NCI-H460 (cell line): ENCODE measurements at places on chromosomes 1 and 21. TPM values are rescaled to one million over a fixed set of nuclear protein-coding genes. Genes with fewer than 3 reads are reported as not detected.

Gene SPRR2G
- total RNA-seq, result not detected in 2 replicates

Gene ATAD3C
- total RNA-seq, result 0.05 and 0.06 TPM in 2 replicates

Gene KRTAP12-4
- not detected in 2 replicates for total RNA-seq

Gene ADAM30
- not detected in 2 replicates for total RNA-seq

Gene TAL1
- total RNA-seq, result 0.12 TPM in 1 of 2 replicates, not detected in the other

Gene CDKN2C
- total RNA-seq, result 6.7 and 8.5 TPM in 2 replicates

Gene CASZ1
- 6.4 and 6.9 TPM in 2 replicates for total RNA-seq

Gene SELENBP1
- 24.6 and 28.9 TPM in 2 replicates for total RNA-seq

Gene MR1
- total RNA-seq, result 10.0 and 11.5 TPM in 2 replicates

Gene FAF1
- total RNA-seq, result 58.6 and 65.7 TPM in 2 replicates

Gene LRRC7
- total RNA-seq, result 0.20 and 0.40 TPM in 2 replicates

Gene TSPAN2
- 0.05 TPM in 1 of 2 replicates, not detected in the other for total RNA-seq

Gene F3
- 3.8 and 4.2 TPM in 2 replicates for total RNA-seq

Gene CELA3A
- total RNA-seq, result not detected in 2 replicates

Gene ADORA1
- total RNA-seq, result 0.17 TPM in 1 of 2 replicates, not detected in the other

Gene ST7L
- 20.5 and 22.3 TPM in 2 replicates for total RNA-seq

Gene CD5L
- total RNA-seq, result not detected in 2 replicates

Gene APCS
- not detected in 2 replicates for total RNA-seq

Gene CFHR3
- 3.6 and 5.0 TPM in 2 replicates for total RNA-seq

Gene MROH9
- total RNA-seq, result not detected in 2 replicates

Gene NEGR1
- 1.9 and 2.3 TPM in 2 replicates for total RNA-seq

Gene PDE9A
- 5.2 and 5.3 TPM in 2 replicates for total RNA-seq

Gene MCOLN3
- total RNA-seq, result 0.49 and 0.67 TPM in 2 replicates

Gene SPATA46
- not detected in 2 replicates for total RNA-seq

Gene TRIM63
- total RNA-seq, result not detected in 2 replicates

Gene GCSAML
- total RNA-seq, result not detected in 2 replicates

Gene AGL
- total RNA-seq, result 8.3 and 9.2 TPM in 2 replicates

Gene FCGR3A
- not detected in 2 replicates for total RNA-seq

Gene LAX1
- not detected in 2 replicates for total RNA-seq

Gene HCN3
- 1.4 and 1.6 TPM in 2 replicates for total RNA-seq

Gene LCE1C
- not detected in 2 replicates for total RNA-seq

Gene SH2D5
- 0.87 and 0.92 TPM in 2 replicates for total RNA-seq

Gene RNU1-1
- total RNA-seq, result under 0.01 TPM in 2 replicates

Gene CA6
- total RNA-seq, result not detected in 2 replicates

Gene IL20
- total RNA-seq, result not detected in 2 replicates

Gene NASP
- total RNA-seq, result 49.8 and 67.3 TPM in 2 replicates

Gene GBP6
- not detected in 2 replicates for total RNA-seq

Gene TESK2
- total RNA-seq, result 0.27 and 0.52 TPM in 2 replicates

Gene RNF207
- 12.4 and 12.9 TPM in 2 replicates for total RNA-seq

Gene SPAG17
- total RNA-seq, result not detected in 2 replicates

Gene SDHB
- total RNA-seq, result 233 and 251 TPM in 2 replicates

Gene GUCA2A
- total RNA-seq, result not detected in 2 replicates

Gene VWA1
- total RNA-seq, result 5.0 and 8.0 TPM in 2 replicates

Gene FALEC
- total RNA-seq, result not detected in 2 replicates

Gene IL24
- total RNA-seq, result not detected in 2 replicates

Gene NUDT4B
- total RNA-seq, result 27.7 and 40.6 TPM in 2 replicates

Gene VHLL
- not detected in 2 replicates for total RNA-seq

Gene NIBAN1
- total RNA-seq, result 154 and 171 TPM in 2 replicates

Gene ICOSLG
- 0.40 and 0.47 TPM in 2 replicates for total RNA-seq

Gene SLC1A7
- total RNA-seq, result not detected in 2 replicates

Gene OR2L3
- not detected in 2 replicates for total RNA-seq

Gene FCER1G
- total RNA-seq, result not detected in 2 replicates

Gene CATSPERE
- total RNA-seq, result 0.09 TPM in 1 of 2 replicates, not detected in the other

Gene GUCA2B
- not detected in 2 replicates for total RNA-seq

Gene URB1
- 25.4 and 26.4 TPM in 2 replicates for total RNA-seq
